ENCODE measurements at places on chromosomes 2 and 18.

DNA sequence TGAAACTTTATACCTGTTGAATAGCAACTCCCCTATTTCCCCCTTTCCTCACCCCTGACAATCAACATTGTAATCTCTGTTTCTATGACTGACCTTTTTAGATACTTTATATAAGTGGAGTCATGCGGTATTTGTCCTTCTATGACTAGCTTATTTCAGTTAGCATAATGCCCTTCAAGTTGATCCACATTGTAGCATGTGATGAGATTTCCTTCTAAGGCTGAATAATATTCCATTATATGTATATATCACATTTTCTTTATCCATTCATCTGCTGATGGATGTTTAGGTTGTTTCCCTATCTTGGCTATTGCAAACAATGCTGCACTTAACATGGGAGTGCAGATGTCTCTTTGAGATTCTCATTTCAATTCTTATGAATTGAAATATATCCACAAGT, 9.5 kb downstream of the FASTKD2 start:
- DNase-seq, result no peak

- DNase-seq, result no peak
These were observed 1.8 kb upstream of the CCDC68 start for GRCh38 chr18:54961016-54961423.

GRCh38 chr2:144331674-144332355, 188.1 kb downstream of the ZEB2 start:
- DNase-seq, result no peak

GRCh38 chr18:47180765-47181164, 4.6 kb upstream of the IER3IP1 start:
- no peak for DNase-seq

- DNase-seq, result no peak
These were observed 35.6 kb downstream of the OSBPL6 start for GRCh38 chr2:178229927-178230326.

GRCh38 chr18:60413944-60414547, 41.5 kb upstream of the MC4R start:
- DNase-seq, result no peak

DNA sequence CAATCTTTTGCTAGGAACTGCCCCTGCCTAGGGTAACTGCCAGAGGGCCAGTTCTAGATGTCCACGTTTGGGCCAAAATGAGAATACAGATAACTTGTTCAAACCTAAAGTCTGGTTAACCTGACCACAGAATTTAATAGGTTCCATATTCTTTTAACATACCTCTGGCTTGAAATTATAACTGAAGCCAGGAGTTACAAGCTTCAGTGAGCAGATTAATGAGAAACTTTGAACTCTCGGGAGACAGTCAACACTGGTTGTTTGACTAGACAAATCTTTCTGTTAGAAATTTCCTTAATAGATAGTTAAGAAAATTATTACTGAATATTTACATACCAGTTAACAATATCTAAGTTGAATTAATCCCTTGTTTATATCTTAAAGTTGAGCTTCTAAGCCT, 110.0 kb upstream of the KLF7 start:
- DNase-seq, result no peak

DNA sequence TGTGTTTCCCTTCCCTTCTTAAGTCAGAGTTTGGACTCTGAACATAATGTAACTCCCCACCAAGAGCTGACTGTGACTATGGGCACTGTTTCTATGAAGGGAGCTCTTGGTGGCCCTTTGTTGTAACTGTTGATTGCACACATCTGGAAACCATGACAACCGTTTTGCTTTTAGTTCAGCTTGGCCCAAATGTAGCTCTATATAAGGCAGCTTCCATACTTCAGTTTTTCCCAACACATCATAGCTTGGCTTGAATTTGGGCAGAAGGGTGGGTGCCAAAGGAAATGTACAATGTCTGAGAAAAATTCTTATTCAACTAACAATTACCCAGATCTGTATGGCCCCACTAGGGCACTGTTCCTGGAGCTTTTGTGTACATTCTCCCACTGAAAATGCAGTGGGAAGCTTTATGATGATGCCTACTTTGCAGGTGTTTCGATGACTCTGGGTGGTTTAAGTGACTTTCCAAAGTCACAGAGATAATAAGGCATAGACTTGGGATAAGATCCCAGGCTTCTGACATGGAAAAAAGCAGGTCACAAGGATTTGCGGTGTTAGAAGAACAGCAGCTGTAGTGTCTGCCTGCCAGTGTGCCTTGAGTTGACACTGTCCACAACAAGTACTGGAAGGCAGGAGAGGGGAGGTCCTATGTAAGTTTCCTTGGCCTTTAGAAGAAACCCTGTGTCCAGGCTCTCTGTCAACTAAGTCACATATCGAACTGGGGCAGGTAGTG, 2.4 kb upstream of the CETN1 start:
- DNase-seq, result no peak

GRCh38 chr2:46296216-46296839, 879 bp upstream of the EPAS1 start:
- DNase-seq, result no peak

DNA sequence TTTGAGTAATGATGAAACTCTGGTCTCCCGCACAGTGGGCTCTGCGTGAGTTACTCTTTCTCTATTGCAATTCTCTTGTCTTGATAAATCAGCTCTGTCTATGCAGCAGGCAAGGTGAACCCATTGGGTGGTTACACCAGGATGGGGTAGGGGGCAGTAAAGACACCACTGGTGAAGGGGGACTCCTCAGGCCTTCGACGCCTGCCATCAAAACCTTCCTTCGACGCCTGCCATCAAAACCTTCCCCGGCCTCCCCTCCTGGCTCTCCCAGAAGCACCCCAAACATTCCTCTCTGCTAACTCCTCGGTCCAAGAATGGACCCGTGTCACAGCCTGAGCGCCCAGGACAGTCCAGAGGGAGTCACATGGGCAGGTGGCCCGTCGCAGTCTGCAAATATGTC, 4.8 kb upstream of the STARD7 start:
- no peak for DNase-seq

- no peak for DNase-seq
These were observed 293.0 kb downstream of the LRATD1 start for GRCh38 chr2:14925471-14925870.

- DNase-seq, result no peak
These were observed 653 bp upstream of the ABI2 start for GRCh38 chr2:203327582-203327900.

DNA sequence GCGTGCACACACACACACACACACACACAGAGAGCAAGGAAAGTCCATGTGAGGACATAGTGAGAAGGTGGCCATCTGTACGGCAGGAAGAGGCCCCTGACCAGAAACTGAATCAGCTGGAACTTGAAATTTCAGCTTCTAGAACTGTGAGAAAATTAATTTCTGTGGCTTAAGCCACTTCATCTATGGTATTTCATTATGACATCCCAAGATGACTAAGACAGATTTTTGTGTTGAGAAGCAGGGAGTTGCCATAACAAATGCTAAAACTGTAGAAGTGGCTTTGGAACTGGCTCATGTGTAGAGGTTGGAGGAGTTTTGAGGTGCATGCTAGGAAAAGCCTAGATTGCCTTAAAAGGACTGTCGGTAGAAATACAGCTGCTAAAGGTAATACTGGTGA, 63.4 kb upstream of the ZBTB7C start:
- DNase-seq, result no peak

GRCh38 chr2:136013955-136014354, 28.5 kb upstream of the DARS1 start:
- DNase-seq, result no peak

- DNase-seq, result no peak
These were observed 286.2 kb downstream of the ARL6IP6 start for GRCh38 chr2:153004627-153005026.

- DNase-seq, result peak; percentile 63
These were observed 256.3 kb upstream of the LINC00305 start for GRCh38 chr18:64405161-64405560.

- DNase-seq, result no peak
These were observed 30.7 kb upstream of the KLHL14 start for GRCh38 chr18:32803568-32803967.

DNA sequence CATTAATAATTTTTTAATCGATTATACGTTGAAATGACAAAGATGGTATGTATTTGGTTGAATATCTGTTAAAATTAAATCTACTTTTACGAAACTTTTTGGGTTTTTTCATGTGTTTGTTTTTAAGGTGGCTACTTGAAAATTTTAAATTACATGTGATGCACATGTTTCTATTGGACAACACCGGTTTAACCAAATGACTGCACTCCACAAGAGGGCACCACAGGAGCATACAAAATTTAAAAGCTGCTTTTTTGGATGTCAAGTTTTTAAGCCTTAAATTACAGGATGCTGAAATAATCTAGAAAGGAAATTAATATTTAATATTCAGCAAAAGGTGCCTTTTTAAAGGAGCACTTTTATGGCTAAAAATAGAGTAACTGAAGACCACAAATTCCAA, 98.7 kb downstream of the ACVR1 start:
- DNase-seq, result no peak

DNA sequence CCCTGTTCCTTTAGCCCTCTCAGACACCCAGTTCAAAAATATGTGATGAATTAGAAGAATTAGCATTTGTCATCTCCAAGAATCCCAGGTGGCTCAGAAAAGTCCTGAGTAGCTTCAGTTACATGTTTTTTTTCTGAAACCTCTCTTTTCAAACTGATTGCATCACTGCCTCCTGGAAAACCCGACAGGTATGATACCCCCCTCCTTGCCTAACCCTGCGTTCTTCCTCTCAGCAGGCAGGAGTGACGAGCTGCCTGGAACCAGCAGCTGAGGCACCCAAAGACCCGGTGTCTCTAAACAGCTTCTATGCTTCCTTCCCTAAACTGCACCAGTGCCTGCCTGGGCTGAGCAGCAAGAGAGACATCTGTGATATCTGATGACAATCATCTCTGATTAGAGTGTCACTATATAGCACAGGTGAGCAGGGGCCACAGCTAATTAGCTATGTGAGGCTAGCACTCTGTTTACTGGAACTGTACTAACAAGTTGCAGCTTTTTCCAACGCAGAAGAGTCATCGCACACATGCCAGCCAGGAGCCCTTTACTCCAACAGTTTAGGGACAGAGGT, 376.4 kb upstream of the ATP5MC3 start:
- DNase-seq, result no peak

GRCh38 chr18:36974686-36975085, 145.8 kb downstream of the KIAA1328 start:
- DNase-seq, result no peak

GRCh38 chr18:49921318-49921985, 108.1 kb upstream of the ACAA2 start:
- no peak for DNase-seq

DNA sequence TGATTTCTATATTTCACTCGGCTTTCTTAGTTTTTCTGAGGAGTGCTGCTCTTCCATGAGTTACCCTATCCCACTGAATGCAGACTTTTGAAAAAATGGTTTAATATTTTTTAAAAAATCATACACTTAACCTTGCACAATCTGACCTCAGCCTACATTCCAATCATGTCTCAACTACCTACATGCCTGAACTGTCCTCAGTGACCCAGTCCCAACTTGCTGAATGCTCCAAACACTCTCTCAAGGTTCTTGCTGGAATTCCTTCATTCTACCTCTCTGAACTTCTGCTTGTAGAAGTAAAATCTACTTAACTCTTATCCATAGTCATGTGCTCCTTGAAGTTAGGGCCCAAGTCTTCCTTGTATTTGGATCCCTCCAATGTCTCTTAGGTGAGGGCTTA, 181.6 kb downstream of the XIRP2 start:
- DNase-seq, result no peak

DNA sequence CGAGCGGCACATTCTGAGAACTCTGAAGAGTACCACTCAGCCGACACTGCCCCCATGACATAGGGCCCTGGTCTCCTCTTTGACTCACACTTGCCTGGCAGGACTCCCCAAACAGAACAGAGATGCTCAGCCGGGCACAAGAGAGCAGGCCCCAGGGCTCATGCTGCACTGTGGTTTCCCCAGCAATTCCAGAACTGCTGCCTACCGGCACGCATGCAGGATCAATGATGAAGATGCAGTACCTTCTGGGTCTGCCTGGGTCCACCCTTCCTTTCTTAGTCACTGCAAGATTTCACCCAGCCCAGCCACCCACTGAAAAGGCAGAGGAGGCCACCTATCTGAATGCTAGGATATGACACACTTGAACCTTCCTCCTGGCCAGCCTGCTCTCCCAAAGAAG, 49.4 kb downstream of the BCL11A start:
- no peak for DNase-seq

GRCh38 chr2:113092864-113093612, 25.3 kb downstream of the IL1F10 start:
- DNase-seq, result no peak

DNA sequence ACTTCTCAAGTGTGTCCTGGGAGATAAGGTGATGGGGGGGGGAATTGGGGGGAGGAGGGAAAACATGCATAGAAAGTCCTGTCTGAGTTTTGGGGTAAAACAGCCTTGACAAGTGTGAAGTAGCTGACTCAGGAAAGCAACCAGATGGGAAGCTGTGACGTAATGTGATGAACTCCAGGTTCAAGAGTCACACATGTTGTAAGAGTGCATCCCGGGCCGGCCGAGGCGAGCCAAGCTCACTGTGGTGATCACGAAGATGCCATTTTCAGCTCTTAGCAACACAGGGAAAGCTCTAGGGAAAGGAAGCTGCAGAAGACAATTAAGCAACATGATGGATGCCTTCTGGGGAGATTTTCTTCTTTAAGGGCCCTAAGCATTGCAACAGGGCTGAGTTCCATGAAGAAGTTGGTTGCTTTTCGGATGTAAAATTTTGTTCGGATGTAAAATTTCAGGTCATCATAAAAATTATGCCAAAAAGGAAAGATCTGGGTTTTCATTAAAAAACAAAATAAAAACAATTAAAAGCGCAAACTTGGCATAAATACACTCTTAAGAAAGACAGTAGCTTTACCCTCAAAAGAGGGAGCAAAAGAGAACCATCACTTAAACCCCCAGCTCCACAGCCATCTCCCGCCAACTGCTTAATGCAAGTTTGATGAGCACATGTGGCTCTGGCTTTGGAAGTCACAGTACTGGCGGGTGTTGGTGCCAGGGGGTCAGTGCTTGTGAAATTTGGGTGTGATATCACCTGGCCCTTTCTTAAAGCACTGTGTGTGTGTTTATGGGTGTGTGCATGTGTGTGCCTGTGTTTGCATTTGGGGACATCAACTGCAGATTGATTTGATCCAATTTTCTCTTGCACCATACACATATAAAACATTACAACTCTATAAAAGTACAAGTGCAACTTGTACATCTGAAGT, 19.1 kb downstream of the SERTAD2 start:
- DNase-seq, result peak; percentile 72

DNA sequence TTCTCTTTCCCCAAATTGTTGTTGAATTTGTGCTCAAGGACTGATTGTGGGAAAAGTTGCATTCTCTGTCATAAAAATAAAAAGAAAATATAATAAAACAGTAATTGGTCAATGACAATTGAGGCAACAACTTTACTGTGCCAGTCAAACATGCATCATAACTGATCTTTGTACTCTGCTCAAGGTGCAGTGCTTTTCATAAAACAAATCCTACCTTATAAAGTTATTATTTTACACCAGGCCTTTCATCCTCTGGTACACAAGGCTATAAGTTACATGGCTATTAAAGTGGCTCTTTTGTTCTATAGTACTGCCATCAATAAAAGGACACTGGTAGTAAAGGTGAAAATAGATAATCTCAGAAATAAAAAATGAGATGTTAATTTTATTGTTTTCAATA, 761.9 kb downstream of the SATB2 start:
- DNase-seq, result no peak

- DNase-seq, result peak; percentile 67
These were observed 533.7 kb upstream of the TNP1 start for GRCh38 chr2:217393585-217394032.

- DNase-seq, result no peak
These were observed 12.8 kb upstream of the FSHR start for GRCh38 chr2:49167131-49167530.
